Activated naive CD4-positive, alpha-beta T cell treated with Interleukin-2 at 50 U/mL for 16 hours (primary cell): ENCODE measurements at places on chromosomes 7 and 10.

DNA sequence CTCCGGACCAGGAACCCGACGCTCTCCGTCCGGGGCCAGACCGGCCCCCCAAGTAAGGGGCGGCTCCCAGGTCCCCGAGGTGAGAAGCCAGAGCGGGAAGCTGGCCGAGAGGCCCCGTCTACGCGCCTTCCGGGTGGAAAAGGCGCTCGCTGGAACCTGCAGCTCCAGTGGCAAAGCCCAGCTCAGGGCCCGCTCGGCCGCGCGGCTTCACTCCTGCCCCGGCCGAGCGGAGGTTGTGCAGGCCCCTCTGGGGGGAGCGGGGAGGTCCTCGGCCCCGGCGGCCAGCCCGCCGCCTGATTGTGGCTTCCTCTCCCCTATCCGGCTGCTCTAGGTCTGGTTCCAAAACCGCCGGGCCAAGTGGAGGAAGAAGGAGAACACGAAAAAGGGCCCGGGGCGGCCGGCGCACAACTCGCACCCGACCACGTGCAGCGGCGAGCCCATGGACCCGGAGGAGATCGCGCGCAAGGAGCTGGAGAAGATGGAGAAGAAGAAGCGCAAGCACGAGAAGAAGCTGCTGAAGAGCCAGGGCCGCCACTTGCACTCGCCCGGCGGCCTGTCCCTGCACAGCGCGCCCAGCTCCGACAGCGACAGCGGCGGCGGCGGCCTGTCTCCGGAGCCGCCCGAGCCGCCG, 2.9 kb downstream of the UNCX start:
- DNase-seq, result no peak

- no peak for DNase-seq
Measured at GRCh38 chr7:94351703-94352102, 43.0 kb upstream of the COL1A2 start.

- DNase-seq, result no peak
Measured at GRCh38 chr7:127417346-127417745, 24.8 kb upstream of the ZNF800 start.

- DNase-seq, result peak; percentile 31
Measured at GRCh38 chr7:149261316-149261828, 624 bp upstream of the ZNF783 start.

DNA sequence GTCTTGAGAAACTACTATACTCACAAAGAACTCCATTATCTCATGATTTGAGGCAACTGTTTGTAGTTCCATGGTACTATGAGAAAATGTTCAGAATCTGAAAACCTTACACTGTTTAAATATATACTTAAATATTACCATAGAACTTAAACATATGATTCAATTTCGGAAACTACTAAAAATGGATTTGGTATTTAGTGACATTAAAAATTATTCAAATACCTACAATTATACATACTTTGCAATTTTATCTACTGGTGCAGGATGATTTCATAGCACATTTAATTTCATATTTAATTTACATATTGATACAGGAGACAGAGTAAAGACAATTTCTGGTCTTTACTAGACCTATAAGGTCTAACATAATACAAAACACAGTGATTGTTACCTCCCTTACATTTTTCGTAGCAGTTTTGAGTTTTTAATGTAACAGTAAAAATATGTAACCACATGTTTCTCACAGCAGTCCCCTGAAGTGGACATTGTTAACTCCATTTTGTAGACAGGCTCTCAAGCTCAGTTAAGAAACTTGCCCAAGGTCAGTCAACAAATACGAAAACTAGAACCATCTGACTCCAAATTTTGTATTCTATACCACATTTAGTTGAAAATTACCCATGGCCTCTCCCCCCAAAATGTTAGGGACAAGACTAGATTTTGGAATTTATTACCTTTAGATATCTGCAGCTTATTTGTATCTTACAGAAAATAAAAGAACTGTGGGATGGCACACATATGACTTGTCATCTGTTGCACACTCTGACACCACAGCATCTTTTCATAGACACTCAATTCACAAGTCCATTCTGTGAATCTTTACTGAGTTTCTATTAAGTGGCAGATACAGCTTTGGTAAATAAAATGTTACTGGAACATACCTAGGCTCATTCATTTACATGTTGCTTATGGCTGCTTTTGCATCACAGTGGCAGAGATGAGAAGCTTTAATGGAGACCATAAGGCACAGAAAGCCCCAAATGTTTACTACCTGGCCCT, 36.8 kb downstream of the MTPN start:
- DNase-seq, result no peak

DNA sequence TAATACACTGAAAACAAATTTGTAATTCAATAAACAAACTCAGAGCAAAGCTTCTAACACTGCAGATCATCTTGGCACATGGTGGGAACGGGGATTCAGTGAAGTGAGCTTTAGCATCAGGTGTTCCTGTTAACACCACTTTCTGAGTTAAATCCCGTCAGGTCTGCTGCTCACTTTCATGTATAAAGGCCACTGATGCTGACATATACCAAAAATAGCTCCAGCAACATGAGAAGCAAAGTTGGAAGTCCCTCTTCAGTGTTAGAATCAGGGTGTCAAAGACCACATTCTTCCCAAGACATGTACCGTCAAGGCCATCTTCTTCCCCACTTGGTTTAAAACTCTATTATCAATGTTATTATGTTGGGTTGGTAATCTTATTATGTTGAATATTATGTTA, 11.7 kb upstream of the CACNA2D1 start:
- DNase-seq, result no peak
